Thoracic aorta endothelial cell (primary cell): ENCODE measurements at places on chromosomes 2 and 18. TPM values are rescaled to one million over a fixed set of nuclear protein-coding genes. Genes with fewer than 3 reads are reported as not detected.

Gene RETSAT
- 45.7 and 52.0 TPM in 2 replicates for total RNA-seq

Gene VIT
- 1.7 and 2.2 TPM in 2 replicates for total RNA-seq

Gene UGT1A10
- total RNA-seq, result not detected in 2 replicates

Gene VAMP8
- 15.8 and 28.9 TPM in 2 replicates for total RNA-seq

Gene KCNF1
- total RNA-seq, result 0.27 and 0.36 TPM in 2 replicates

Gene GCG
- total RNA-seq, result not detected in 2 replicates

Gene OTOS
- total RNA-seq, result not detected in 2 replicates

Gene HOXD8
- 9.3 TPM in 1 of 2 replicates, not detected in the other for total RNA-seq

Gene PTPRN
- total RNA-seq, result not detected in 2 replicates

Gene EML6
- total RNA-seq, result 0.72 and 0.80 TPM in 2 replicates

Gene GKN1
- not detected in 2 replicates for total RNA-seq

Gene PRSS56
- total RNA-seq, result not detected in 2 replicates
